ENCODE measurements at places on chromosomes 3 and 15.

DNA sequence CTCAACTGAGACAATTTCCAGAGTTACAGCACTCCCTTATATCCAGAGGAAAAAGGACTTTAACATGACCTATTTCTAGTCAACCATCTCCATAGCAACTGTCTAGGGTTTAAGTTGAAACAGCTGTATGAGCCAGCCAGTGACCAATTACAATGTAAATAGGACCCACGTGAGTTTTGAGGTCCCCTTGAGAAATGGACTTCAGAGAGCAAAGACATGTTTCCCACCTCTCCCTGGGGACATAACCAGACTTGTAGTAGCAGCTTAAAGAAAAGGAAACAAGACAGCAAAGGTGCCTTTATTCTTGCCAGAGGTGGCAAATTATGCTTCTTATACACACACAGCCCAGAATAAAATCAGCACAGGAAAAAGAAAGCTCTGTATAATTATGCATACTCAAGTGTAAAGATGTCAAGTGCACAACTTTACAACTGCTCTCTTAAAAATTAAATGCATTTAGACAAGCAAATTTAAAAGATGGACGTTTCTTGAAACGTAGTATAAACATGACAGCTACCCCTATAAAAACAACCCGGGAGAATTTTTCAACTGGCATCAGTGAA lies 40.2 kb downstream of the SUMF1 start:
- no peak for DNase-seq

DNA sequence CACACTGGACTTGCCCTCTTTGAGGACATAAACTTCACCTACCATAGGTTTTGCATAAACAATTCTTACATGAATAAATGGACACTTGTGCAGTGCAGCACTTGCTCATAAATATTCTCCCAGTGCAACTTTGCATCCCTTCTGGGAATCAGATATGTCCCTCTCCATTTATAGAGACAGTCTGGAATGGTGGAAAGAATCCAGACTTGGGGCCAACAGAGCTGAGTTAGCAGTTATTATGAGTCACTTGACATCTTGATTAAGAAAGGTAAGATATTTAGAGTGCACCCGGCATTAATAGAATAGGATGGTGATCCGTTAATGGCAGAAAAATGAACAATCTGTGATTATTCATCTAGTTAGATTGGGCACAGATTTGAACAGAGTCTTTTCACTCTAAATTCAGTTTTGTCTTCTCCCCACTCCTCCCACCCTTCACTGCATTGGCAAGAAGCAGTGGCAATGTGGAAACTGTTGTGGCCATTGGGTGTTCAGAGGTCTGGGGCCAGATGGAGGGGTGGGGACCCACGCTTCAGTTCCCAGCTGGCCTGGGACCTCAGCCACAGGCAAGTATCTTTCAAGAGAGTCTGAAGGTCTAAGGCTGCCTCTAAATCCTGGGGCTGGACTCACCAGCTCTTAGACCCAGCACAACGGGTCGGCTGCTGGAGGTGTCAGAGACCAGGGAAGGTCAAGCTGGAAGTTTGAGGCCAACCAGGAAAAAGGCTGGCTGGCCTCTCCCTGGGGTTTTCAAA lies 58.9 kb upstream of the KY start:
- no peak for DNase-seq

DNA sequence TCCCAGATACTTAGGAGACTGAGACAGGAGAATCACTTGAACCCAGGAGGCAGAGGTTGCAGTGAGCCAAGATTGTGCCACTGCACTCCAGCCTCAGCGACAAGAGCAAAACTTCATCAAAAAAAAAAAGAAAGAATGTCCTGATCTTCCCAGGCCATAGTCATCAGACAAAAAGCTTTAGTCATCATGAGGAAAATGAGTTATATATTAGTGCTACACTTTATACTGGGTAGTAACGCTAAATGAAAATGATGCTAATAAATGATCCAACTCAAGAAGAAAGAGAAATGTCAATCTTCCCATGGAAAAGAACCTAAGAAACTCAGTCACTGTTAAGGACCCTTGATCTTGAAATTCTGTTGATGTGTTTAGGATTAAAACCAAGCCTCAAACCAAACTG lies 26.3 kb upstream of the TRIM59 start:
- no peak for DNase-seq

- no peak for DNase-seq
These were observed 357.7 kb downstream of the CLSTN2 start for GRCh38 chr3:140292684-140293083.

GRCh38 chr15:86611417-86612040 lies 531.9 kb downstream of the AGBL1 start:
- no peak for DNase-seq

DNA sequence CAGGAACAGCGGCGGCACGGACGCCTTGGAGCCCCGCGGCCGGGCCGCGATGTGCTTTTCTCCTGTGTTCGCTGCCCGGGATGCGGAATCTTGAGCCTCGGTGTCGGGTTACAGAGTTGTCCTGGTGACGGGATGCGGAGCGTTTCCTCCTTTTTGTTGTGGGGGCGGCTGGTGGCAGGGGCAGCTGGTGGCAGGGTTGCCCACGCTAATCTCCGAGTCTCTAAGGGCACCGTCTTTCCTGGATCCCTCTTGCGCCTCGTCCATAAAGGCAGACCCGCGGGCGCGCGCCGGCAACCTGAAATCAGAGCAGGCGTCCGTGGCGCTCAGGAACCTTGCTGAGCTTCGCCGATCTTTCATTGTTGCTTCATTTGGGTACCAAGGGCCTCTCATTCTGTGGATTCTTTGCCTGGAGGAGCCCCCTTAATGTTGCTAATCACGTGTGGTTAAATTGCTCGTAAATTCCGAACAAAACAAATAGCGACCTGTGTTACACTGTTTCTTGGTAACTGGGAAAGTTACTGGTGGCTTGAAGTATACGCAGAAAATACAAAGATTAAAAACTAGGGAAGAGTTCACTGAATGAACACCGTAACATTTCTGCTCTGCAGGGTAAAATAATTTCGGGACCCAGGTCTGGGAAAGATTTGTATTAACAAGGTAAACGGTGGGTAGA lies 844 bp upstream of the PFN2 start:
- DNase-seq: peak; percentile 18

DNA sequence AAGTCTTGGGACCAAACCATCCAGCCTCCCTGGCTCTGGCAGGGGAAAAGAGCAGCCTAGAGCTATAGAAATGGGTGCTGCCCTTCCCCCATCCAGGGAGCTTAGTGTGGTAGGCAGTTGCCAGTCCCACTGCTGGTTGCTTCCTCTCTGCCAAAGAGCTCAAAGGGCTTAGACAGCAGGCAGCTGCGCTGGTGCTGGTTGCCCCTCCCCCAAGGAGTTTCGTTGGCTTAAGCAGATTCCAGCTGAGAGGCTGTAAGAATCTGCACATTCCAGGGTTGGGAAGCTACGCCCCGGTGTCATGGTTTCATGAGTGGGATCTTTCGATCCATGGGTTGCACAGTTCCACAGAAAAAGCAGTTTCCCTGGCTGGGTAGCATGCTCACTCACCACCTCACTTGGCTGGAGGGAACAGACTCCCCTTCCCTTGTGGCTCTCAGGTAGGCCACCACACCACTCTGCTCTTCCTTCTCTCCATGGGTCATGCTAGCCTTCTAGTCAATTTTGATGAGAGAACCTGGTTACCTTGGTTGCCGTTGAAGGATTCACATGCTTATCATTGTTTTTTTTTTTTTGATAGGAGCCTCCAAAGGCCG lies 195.1 kb downstream of the EPHA6 start:
- DNase-seq: no peak

DNA sequence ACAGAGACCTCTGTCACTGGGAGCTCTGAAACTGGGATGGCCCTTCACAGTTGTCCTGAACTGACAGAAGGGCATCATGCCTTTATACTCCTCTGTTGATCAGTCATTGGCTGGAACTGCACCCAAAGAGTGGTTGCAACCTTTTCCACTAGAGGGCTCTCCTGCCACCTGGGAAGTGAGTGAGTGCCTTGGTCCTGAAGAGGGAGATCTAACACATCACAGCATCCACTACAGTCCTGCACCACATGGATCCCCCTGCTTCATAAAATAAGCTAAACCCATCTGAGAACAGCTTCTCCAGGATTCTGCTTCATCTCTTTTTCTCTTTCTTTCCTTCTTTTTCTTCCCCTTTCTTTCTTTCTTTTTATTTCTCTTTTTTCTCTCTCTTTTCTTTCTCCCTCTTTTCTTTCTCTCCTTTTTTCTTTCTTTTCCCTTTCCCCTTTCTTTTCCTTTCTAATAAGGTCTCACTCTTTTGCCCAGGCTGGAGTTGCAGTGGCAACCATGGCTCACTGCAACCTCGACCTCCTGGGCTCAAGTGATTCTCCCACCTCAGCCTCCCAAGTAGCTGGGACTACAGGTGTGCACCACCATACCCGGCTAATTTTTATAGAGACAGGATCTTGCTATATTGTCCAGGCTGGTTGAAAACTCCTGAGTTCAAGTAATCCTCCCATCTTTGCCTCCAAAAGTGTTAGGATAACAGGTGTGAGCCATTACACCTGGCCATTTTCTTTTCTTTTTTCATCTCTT lies 42.8 kb upstream of the RAF1 start:
- no peak for DNase-seq

DNA sequence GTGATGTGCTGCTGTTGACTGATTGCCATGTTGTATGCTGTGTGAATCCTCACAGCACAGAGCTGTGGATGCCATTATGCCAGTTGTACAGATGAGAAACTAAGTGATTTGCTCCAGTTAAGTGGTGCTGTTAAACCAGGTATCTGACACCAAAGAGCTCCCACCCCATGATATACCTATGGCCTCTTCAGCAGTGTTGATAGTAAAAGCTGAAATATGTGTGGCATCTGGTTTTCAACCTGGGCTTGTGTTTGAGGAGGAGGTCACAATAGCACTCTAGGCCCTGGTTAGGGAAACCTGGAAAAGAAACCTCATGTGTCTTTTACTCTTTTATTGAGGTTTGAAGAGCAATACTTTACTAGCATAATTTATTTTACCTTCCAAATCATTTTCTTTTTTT lies 21.4 kb downstream of the RAD54L2 start:
- DNase-seq: no peak

DNA sequence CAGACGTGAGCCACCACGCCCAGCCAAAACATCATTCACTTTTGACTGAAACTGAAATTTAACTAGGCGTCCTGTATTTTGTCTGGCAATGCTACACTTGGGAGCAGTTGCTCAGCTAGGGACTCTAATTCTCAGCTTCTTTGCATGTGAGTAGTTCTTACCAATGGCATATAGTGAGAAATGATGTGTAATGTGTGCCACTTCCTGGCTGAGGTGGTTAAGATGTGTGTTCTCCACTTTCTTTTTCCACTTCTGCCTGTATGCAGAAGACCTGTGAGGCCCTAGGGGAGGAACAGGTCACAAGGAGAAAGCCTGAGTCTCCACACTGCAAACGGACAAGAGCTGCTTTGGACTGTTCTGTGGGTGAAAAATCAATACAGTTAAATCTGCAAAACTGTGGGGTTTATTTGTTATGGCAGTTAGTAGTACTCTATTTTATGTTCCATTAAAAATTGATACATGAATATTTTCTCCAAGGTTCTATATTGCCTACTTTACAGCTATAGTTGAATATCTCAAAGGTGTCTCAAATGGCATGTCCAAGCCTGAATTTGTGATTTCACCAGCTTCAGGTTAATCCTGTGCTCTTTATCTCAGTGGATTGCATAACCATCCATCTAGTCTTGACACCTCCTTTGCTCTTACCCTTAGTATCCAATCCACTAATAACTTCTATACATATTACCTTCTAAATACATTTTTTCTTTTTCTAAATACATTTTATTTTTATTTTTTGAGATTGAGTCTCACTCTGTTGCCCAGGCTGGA lies 59.3 kb downstream of the NR1D2 start:
- DNase-seq: no peak

GRCh38 chr15:68106656-68107055 lies 52.5 kb downstream of the PIAS1 start:
- DNase-seq: no peak

DNA sequence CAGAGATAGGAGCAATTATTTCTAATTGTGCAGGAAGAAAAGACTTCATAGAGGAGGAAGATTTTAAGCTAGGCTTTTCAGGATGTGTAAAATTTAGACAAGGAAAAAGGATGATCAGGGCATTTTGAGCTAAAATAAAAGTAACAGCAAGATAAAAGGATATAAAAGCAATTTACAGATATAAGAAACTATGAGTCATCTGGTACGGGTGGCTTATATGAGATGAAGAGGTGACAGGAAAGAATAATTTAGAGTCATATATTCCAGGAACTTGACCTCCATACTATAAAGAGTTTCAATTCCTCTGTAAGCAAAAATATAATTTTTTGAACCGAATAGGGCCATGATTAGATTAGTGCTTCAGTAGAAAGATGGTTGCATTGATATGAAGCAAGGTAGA lies 273.7 kb downstream of the RBMS3 start:
- DNase-seq: no peak

DNA sequence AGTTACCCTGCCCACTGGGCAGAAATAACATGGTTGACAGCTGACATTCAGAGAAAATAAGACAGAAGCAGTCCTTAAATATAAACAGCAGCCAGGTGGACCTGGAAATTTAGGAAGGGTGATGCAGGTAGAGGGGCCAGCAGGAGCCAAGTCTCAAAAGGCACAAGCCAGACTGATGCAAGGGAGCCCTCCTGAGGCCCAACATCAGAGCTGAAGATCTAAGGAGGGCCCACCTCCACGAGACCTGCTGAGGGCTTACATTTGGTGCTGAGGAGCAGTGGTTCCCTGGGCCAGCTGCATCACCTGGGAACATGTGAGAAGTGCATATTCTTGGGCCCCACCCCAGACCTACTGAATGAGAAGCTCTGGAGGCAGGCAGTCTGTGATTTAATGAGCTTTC lies 105.5 kb upstream of the TRIM42 start:
- DNase-seq: no peak

DNA sequence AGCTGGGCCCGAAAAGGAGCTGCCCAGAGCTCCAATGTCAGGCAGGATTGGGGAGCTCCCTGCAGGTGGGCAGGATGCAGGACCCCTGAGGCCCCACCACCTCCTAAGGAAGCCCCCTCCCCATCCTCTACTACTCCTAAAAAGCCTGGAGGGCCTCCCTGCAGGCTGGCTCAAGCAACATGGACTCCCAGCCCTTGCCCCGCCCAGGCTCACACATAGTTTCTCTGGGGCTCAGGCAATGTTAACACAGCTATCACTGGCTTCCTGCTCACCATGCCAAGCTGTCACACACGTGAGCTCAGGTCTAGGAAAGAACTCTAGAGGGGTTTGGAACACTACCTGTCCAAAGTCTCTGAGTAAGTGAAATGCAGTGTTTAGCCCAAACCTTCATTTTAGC lies 65.4 kb upstream of the ZNF148 start:
- DNase-seq: no peak

DNA sequence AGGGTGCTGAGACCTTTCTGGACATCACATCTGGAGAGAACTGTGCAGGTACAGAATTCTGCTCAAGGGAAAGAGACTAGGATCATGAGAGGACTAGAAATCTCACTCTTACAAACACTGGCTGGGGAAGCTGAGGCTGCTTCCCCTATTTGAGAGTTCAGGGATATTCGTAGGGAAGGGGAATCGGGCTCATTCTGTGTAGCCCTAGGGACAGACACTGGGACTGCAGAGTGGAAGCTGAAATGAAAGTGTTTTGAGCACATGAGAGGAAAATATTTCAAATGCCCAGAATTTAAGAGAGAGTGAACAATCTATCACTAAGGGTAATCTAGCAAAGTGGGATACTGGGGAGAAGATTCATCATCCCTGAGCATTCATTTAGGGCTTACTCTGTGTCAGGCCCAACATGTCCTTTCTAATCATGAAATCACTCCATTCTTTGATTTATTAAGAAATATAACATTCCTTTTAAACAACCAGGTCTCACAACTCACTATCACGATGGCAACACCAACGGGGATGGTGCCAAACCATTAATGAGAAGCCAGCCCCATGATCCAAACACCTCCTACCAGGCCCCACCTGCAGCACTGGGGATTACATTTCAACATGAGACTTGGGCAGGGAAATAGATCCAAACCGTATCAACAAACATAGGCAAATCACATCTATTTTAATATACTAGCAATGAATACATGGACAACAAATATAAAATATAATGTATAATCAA lies 63.0 kb downstream of the CPN2 start:
- no peak for DNase-seq

Data from substantia nigra (tissue), 51 donors.